ENCODE measurements at places on chromosomes 1 and 21.
A peak's percentile ranks its signal among the peaks of the same experiment; 100 is the strongest.

GRCh38 chr1:56646611-56647010 lies 1.5 kb downstream of the PRKAA2 start:
- no peak for DNase-seq

- DNase-seq, result no peak
Observed at GRCh38 chr1:4710592-4711415, 56.4 kb downstream of the AJAP1 start.

- DNase-seq, result no peak
Observed at GRCh38 chr1:230174471-230175162, 107.6 kb downstream of the GALNT2 start.

- peak; percentile 40 for DNase-seq
Observed at GRCh38 chr1:245858022-245858721, 648.9 kb downstream of the SMYD3 start.

DNA sequence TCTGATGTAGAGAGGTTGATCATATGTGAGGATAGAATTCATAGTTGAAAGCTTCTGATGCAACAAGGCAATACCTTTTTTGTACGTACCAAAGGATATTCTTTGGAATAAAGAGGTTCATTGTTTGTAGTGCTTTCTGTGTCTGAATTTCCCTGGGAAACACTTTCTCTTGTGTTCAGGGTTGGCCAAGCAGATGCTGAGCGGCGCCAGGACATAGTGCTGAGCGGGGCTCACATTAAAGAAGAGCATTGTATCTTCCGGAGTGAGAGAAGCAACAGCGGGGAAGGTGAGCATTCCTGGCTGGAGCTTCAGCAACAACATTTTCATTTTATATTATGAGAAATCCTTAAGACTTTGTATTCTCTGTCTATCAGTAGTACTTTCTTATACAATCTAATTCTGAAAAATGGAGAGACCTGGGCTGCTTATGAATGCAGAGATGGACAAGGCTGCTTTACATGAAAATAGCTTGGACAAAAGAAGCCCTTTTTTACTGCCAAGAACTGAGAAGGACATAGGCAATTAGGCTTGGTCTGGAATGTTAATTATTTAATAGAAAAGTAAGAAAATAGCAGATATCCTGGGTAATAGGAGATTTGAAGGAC lies 85.2 kb downstream of the KIF1B start:
- no peak for DNase-seq

Measured in NCI-H1417 treated with DMSO at 0.1 percent for 48 hours (cell line).